ENCODE measurements at places on chromosomes 5 and 9.
A peak's percentile ranks its signal among the peaks of the same experiment; 100 is the strongest.

DNA sequence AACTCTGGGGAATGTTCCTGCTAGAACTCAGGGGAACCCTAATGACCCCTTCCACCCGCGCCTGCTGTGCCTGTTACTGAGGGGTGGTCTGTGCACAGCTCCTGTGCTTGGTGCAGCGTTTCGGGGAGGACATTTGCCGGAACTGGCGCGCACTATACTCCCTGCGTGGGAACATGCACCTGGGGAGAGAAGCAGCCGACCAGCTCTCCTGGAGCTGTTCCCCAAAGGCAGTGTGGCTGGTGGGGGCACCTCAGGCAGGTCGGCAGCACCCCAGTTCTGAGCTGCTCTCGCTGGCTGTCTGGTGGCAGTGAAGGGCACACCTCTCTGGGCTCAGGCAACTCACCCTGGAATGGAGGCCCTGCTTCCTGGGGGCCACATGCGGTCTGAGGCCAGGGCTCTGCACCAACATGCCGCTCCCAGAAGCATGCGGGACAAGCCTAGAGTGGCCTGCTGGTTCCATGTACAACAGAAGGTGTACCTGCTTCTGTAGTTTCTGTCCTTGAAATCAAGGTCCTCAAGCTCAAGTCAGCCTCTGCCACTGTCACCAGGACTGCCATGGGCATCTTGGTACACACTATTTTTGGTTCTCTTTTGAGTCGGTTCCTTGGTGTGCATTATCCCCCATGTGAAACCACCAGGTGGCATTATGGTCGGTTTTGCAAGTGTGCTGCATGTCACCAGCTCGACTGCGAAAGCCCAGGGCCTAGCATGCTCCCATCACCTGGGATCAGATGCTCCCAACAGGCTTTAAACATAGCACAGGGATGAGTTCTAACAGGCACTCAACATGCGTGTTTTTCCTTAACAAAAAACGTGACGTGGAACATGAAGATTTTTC is 7.8 kb upstream of the MRNIP start:
- no peak for DNase-seq

DNA sequence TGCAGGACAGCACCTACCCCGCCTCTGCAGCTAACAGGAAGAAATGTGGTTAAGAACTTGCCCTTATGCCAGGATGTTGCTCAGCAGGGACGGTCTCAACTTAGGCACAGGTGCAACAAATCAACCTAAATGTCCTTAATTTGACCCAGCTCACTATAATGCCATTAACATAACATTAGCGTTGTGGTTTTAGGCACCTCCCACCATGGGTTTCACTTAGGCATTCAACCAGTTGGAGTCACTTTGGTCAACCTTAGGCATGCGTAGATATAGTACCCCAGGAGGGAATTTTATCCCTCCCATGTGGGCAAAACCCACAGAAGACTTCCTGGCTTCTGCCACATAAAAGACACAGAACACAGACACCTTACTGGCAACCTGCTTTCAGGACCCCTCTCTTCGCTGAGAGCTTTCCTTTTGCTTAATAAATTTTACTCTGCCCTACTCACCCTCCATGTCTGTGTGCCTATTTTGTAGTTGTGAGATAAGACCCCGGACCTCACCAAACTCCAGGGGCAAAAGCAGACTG is 8.7 kb upstream of the ERAP1 start:
- no peak for DNase-seq

DNA sequence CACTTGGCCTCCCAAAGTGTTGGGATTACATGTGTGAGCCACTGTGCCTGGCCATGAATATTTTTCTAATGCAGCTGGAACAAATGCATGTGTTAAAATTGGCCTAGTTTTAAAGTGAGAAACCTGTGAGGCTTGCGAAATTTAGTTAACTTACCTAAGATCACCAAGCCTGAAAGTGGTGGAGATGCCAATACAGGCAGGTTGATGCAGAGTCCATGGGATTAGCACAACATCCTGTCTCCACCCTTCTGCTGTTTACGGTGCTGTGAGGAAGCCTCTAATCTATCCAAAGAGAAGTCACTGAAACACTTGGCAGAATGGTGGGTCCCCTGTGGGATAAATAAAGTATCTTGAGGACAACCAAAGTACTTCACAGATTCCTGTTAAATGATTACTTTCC is 98.2 kb downstream of the PCSK5 start:
- no peak for DNase-seq

- peak; percentile 58 for DNase-seq
Observed at GRCh38 chr5:9661316-9662015, 31.3 kb upstream of the TAS2R1 start.

- peak; percentile 66 for DNase-seq
Observed at GRCh38 chr5:14900693-14901461, 29.3 kb upstream of the ANKH start.

- no peak for DNase-seq
Observed at GRCh38 chr5:175582697-175583096, 75.2 kb upstream of the HRH2 start.

GRCh38 chr9:4490705-4491625 is 697 bp downstream of the SLC1A1 start:
- DNase-seq, result no peak

DNA sequence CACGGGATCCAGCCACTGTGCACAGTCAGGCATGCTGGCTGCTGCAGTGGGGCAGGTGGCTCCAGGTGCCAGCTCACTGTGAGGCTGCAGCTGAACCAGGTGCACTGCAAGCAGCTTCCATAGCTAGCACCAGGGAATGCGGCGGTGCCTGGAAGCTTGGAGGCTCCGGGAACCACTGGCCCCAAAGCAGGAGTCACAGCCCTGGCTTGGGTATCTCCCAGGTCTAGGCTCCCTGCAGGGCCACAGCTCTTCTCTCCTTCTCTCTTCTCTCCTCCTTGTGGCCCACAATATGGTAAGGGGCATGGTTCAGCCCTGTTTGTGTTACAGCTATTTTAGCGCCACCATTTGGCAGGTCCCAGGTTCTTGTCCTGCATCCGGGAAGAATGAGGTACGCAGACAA is 6.7 kb upstream of the MTMR12 start:
- DNase-seq, result no peak

DNA sequence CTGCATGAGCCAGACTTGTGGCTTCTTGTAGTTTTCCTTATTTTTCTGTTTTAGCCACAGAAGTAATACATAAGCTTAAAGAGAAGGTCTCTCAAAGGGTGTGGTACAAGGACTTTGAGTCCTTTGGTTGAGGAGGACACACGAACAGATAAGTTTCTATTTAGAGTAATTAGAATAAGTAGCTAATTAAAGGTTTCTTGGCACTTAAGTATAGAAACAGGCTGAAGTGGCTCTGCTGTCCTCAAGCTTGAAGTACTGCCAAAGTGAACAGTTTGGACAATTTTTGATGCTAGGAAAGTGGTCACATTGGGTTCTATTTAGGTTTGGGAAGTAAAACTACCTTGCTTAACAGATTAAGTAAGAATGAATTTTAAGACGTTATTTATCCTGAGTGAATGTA is 278.3 kb upstream of the MPDZ start:
- no peak for DNase-seq

- no peak for DNase-seq
Observed at GRCh38 chr9:86352440-86353077, 1.7 kb downstream of the TUT7 start.

- peak; percentile 84 for DNase-seq
Observed at GRCh38 chr5:78699552-78700153, 51.1 kb upstream of the LHFPL2 start.

DNA sequence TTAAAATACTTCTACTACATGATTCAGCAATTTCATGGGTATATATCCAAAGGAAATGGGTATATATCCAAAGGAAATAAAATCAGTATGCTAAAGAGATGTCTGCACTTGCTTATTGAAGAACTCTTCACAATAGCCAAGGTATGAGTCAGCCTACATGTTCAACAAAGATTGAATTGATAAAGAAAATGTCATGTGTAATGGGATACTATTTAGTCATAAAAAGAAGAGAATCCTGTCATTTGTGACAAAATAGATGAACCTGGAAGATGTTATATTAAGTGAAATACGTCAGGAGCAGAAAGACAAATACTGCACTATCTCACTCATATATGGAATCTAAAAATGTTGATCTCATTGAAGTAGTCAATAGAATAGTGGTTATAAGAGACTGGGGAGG is 944.5 kb upstream of the CTNND2 start:
- DNase-seq, result no peak

DNA sequence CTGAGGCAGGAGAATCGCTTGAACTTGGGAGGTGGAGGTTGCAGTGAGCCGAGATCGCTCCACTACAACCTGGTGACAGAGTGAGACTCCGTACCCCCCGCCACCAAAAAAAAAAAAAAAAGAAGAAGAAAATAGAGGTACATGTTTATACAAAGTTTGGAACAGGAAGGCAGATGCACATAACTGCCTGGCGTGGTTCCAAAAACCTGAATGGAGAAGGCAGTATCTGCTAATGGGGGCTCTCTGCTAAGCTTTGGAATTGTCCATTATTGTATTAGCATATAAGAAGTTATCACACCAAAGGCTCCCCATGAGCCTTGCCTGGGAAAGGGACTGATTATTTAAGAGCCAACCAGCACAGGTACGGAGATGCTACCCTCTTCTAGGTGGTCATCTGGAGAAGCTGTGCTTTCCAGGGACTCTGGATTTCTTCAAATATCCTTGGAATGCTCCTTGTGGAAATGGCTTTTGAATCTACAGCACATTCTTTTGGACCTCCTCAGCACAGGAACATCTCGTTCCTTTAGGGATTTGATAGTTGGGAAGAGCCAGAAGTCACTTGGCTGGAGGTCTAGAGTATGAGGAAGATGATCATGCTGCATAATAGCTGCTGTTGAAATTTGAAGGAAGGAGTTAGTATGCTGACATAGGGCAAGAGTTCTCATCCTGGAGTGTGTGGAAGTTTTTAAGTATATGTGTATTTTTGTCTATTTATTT is 42.5 kb upstream of the ABCA1 start:
- no peak for DNase-seq

DNA sequence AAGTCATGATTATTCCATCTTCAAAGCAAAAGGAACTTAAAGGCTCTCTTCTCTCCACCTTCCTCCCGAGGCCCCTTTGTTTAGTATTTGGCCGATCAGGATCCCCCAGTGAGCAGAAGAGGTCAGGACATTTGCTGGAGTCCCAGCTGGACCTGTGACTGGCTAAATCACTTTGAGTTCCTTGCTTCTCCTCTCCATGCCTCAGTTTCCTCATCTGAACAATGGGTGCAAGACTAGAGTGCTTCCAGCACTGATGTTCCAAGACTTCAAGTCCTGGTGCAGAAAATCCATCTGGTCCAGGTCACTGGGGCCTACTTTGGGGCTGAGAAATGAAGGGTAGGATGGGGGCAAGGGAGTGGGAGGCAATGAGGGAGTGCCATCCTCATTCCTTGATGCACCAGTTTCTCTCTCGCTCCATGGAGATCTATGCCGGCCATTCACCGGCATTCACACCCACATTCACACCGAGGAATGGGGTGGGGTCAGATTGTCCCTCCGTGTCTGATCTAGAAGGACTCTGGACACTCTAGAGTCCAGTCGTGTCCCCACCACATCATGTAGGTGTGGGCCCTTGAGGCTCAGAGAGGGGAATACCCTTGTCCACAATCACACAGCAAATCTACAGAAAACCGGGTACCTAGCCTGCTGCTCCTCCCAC is 38.7 kb upstream of the IL17B start:
- no peak for DNase-seq

GRCh38 chr5:123951582-123951977 is 439.6 kb downstream of the CSNK1G3 start:
- peak; percentile 81 for DNase-seq

DNA sequence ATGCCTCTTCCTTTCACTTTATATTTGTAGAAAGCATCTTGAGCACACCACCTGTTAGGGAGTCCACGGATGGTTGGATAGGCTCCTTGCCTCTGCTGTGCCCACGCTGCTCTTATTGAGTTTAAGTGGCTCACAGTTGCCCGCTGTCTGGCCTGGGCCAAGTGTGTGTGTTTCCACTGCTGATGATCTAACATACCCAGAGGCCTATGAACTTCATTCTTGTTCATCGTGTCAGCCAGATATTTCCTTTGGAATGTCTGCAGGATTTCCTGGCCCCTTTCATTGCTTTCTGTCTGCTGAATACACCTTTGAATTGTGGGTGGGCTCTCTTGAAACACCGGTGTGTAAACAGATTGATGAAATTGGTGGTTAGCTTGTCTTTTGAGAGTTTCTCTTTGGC is 46.6 kb downstream of the MVB12B start:
- DNase-seq, result no peak

DNA sequence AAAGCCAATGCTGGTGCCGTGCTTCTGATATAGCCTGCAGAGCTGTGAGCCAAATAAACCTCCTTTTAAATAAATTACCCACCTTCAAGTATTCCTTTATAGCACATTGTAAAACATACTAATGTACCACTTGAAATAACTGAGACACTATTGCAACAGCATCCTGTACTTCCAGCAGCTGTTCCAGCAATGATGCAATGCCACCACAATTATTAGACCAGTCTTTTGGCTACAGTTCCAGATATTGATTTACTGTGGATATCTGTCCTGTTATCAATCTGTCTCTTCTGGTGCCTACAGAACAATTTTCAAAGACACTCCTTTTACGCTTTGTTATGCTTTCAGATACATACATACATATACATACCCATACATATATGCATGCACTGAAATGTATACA is 567.9 kb downstream of the TAF11L14 start:
- no peak for DNase-seq

GRCh38 chr5:6753851-6754250 is 40.6 kb downstream of the TENT4A start:
- no peak for DNase-seq

DNA sequence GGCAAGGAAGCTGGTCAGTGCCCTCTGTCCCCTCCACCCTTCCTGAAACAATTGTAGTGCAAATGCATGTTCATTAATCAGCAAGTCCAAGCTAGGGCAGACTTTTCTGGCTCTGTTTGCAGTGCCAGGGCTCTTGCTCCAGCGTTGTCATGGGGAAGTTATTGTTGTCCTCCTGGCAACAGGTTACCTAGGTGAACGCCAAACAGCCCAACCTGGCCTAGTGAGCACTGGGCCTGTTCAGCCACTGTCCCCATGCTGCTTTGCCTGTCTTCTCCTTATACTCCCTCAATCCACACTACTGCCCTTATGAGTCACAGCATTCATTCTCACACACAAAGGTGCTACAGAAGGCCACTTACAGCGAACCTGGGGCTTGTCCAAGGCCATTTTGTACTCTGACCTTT is 34.5 kb upstream of the GLIS3 start:
- no peak for DNase-seq

DNA sequence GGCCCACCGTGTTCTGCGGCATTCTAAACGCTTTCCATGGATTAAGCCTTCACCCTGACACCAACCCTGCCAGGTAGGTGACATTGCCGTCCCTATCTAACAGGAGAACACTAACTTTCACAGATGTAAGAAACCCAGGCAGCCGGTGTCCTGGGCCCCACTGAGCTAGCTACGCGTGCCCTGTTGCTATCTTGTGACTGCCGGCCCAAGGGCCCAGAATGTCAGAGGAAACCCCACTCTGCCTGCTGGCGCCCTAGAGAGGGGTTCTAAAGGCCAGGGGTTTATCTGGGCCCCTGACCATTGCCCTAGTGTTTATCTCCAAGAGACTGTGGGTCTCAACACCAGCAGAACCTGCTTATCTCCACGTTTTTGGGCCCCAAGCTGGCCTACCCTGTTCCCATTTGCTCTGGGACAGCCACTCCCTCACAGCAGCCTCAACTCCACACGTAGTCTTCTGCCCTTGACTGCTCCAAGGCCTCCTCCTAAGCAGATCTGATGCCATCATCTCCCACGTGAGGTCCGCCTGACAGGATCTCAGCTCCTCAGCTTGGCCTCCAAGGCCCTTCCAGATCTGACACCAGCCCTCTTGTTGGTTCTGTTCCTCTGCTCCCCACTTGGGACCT is 18.1 kb upstream of the ZBTB34 start:
- no peak for DNase-seq
